ENCODE measurements at places on chromosomes 7 and 10.

- no peak for DNase-seq
These were observed 20.8 kb downstream of the LOXL4 start for GRCh38 chr10:98246911-98247805.

DNA sequence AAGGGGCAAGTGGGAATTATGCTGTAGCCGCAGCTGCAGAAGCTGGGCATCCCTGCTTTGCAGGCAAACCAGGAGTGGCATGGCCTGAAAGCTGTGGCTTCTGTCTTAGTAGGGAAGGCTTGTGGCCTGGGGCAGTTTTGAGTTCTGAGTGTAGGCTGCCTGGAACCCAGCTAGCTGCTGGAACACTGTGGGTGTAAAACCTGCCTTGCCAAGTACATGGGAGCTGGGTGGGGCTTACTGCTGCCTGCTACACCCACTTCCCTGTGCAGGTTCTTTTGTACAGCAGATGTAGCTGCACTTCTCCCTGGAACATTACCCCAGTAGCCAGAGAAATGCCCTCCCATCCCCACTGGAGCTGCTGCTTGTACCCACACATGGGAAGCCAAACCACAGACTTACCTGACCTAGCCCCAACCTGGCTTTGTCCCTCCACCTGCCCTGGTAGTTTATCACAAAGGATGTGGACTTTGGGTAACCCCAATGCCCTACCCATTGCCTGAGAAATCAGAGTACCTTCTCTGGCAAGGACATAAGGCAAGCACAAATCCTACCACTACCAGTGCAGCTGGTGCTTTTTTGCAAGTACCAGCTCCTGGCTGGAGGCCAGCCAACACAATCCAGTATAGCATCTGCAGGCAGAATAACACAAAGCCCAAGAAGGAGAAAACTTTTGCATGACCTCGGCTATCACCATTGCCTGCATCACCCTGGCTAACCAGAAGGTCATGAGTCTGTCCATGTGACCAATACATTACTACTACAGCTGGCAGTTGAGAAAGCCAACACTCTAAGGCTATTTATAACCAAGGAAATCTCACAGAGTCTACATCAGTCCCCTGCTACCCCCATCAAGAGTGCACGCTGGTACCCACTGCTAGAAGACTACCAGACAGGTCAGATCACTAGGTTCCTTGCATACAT, 26.5 kb upstream of the PPP1R3A start:
- DNase-seq = no peak

DNA sequence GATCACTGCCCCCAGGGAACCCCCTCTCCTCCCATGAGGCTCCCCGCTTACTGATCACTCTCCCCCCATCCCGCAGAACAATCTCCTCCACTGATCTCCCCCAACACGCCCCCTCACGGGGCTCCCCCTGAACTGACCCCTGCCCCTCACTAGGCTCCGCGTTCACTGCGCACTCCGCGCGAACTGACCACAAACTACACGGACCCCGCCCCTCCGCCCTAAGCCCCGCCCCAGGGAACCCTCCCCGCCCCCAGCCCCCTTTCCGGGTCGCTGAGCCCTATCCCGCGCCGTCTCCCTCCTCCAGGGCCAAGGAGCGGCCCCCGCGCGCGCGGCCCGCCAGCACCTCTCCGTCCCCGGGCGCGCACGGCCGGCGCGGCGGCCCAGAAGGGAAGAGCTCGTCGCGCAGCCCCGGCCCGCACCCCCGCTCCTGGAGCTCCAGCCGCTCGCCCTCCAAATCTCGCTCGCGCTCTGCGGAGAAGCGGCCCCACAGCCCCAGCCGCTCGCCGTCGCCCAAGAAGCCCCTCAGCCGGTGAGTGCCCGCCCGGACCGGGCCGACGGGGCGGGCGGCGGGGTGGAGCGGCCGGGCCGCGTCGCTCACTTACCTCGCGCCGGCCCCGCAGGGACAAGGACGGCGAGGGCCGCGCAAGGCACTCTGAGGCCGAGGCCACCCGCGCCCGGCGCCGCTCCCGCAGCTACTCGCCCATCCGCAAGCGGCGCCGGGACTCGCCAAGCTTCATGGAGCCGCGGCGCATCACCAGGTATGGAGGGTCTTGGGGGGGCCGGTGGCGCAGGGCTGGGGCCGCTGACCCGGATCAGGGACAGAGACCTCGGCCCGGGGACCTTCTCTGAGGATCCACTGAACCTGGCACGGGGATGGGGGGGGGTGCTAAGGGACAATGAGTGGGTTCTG, 19.9 kb upstream of the HSPB1 start:
- DNase-seq = no peak

DNA sequence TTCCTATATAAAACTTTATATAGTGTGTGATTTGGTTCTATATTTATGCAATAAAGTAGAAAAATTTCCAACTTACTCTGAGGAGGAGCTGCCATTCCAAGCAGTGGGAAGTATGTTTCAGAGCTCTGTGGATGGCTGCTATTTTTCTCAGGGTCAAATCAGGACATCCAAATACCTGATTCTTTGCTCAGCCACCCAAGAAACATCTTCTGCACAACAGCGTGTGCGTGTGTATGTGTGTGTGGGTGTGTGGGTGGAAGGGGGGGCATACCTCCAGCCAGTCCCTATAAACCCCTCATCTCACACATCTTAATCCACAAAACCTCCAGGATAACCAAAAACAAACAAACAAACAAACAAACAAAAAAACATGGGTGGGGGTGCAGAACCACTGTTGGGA, 66.3 kb upstream of the EMX2 start:
- DNase-seq = no peak

DNA sequence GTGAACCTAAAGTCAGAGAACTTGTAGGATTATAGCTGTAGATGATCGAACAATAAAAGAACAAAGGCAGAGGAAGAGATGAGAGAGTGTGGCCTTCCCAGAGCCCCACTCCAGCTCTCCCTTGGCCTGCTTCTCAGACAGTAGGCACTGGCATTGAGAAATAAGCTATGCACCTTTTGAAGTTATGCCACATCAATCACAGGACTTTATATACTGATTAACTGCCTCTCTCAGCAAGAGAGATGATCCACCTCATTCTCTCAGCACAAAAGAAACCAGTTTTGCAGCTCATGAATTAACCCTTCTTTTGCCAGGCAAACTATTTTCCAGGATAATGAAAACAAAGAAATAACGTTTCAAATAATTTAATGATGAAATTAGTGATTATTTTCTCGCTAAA, 22.0 kb upstream of the CTTNBP2 start:
- no peak for DNase-seq

GRCh38 chr7:1555813-1556543, at the start of gene TMEM184A:
TMEM184A (minus strand) TSS chr7:1556205; CDS start chr7:1555484, 721 bp downstream.
- no peak for DNase-seq

GRCh38 chr10:79930751-79931150, 18.2 kb downstream of the SFTPD start:
- DNase-seq = no peak

DNA sequence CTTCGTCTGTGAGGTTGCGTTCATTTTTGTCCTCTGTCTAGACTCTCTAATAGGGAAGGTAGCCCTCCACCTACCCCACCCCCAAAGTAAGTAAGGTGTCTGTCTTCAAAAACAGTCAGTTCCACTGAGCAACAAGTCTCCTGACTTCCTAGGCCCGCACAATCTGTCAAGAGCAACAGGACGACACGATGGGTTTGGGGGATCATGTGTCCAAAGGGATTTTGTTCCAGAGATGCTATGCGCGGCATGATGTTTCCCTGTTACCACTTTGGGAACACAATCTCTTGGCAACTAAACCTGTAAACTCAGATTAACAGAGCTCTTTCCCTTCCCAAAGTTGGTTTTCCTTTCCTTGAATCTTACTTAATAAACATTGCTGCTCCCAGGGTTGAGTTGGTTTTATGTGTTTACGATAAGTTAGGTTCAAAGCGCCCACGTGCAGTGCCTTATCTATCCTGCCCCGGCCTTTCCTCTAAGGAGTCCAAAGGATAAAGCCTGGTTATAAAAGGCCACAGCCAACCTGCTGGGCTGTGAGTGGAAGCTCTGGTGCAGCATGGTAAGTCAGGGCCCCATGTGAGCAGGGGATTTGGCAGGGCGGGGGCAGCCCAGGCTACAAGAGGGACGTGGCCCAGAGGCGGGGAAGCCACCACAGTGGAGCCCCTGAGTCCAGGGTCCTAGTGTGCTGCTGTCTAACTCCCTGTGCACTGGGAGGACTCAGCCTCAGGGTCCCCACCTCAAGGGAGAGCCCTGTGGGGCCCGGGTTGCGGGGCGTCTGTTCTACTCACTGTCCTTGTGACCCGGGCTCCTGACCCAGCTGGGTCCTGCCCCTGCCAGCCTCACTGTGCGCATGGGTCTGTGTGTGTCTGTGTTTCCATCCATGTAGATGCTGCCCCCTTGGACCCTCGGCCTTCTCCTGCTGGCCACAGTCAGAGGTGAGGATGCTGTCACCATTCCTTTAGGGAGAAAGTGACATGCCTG, at the start of gene PNLIPRP2:
TSS of gene PNLIPRP2 (plus strand) at position 531 of the 978 bp plus-strand sequence.
- no peak for DNase-seq

- DNase-seq = peak; percentile 26
These were observed 2.5 kb downstream of the CYREN start for GRCh38 chr7:135168001-135168400.

- DNase-seq = peak; percentile 28
These were observed at the start of gene HTR7 for GRCh38 chr10:90857635-90858460. HTR7 (minus strand) TSS chr10:90858039; CDS start chr10:90857671, 368 bp downstream.

DNA sequence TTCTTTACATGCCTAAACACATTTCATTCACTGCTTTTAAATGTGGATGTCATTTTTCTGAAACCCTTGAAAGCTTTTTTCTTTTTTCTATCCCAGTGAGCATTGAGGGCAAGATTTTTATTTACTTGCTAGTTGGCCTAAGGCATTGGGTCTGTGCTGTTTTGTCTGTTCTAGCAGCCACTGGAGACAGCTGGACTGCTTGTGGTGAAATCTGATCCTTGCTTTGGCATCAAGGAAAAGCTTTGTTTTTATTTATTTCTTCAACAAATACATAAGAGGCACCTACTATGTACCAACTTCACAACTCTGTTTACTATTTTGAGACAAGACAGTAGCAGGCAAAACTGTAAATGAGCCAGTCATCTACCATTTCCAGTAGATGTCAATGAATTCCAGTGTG, 28.4 kb upstream of the PDLIM1 start:
- no peak for DNase-seq

DNA sequence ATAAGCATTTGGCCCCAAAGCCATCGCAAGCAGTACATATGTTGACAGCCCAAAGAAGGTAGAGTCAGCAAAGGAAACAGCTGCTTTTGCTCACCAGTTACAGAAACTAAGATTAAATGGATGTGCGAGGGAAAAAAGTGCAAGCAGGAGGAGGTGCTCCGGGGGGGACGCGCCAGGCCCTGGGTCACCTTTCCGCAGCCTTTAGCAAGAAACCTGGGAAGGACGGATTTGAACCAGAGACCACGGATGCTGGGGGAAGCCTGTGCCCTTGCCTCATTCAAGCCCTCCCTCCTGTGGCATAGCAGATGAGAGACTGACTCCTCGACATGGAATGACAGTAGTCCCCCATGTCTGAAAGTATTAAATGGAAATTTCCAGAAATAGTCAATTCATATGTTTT, 405.6 kb upstream of the PRKCQ start:
- DNase-seq = no peak

DNA sequence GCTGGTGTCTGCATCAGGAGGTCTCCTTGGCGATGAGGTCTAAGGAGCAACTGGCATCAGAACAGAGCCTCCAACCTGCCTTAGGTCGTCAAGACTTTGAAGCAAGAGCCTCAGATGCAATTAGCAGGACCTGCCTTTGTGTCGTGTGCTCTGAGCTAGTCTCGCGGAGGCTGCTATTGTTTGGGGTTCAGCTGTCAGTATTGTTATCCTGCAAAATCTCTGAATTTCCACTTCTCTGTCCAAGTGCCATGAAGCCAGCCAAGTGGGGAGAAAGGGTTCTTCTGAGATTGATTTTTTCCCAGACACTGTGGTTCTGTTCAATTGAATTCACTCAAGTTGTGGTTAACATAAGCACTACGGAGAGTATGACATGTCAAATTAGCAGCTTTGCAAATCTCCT, 78.7 kb downstream of the ADARB2 start:
- DNase-seq = no peak

DNA sequence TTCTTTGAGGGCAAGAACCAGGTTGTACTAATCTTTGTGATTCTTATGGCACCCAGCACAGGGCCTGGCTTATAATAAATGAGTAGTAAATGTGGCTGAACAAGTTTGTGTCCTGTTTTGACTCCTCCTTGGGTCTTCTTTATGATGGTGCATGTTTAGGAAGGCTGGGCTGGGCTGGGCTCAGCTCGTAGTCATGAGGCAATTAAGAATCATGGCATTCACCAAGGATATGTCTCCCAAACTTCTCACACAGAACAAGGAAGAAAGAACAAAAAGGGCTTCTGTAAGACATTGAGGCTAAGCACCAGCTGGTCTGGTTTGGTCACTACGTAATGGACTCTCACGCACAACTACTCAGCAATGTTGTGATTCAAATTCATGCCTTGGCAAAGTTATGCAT, 30.5 kb upstream of the YAE1 start:
- DNase-seq = no peak

DNA sequence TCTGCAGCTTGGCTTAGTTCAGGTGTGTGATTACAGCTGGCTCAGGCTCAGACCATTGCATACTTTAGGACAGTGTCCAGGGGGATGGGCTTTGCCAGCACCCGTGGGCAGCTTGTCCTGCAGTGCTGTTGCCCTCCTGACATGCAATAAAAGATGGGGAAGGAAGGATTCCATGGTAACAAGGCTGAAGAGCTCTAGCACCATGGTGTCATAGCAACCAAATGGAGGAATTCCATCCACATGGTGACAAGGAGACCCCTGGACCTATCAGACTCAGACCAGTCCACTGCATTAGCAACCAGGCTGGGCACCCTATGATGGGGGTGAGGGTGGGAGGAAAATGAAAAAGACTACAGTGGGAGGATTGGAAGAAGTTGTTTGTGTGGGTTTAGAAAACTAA, 49.9 kb downstream of the SORCS3 start:
- DNase-seq = no peak

GRCh38 chr7:30252885-30253795, 31.3 kb upstream of the ZNRF2 start:
- DNase-seq = no peak

- no peak for DNase-seq
These were observed 52.6 kb upstream of the CAPZA2 start for GRCh38 chr7:116809636-116810266.

Measured in T-helper 22 cell (primary cell).